CD8-positive, alpha-beta T cell (primary cell): ENCODE measurements at places on chromosomes 5 and 9. TPM values are rescaled to one million over a fixed set of nuclear protein-coding genes. Genes with fewer than 3 reads are reported as not detected.

GRCh38 chr9:117465706-117466105 is 50.8 kb upstream of the ASTN2 start:
- DNase-seq = no peak

- DNase-seq = no peak
Observed at GRCh38 chr9:134271338-134272301, 54.6 kb upstream of the RXRA start.

DNA sequence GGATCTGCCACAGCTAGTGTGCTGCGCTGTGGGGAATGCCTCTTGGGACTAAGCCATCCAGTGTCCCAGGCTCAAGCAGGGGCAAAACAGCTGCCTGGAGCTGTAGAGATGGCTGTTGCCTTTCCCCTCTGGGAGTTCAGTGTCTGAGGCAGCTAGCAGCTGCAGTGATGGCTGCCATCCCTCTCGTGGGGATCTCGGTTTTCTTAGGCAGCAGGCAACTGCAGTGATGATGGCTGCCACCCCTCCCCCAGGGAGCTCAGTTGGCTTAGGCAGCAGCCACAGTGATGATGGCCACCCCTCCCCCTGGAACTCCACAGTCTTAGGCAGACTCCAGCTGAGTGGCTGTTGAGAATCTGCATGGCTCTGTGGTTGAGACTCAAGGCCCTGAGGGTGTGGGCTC is 1389.2 kb upstream of the NUDT12 start:
- DNase-seq = no peak

Gene TXNDC8
- not detected for total RNA-seq

Gene SHOC1
- not detected for total RNA-seq

Gene ZNF454
- total RNA-seq = not detected

DNA sequence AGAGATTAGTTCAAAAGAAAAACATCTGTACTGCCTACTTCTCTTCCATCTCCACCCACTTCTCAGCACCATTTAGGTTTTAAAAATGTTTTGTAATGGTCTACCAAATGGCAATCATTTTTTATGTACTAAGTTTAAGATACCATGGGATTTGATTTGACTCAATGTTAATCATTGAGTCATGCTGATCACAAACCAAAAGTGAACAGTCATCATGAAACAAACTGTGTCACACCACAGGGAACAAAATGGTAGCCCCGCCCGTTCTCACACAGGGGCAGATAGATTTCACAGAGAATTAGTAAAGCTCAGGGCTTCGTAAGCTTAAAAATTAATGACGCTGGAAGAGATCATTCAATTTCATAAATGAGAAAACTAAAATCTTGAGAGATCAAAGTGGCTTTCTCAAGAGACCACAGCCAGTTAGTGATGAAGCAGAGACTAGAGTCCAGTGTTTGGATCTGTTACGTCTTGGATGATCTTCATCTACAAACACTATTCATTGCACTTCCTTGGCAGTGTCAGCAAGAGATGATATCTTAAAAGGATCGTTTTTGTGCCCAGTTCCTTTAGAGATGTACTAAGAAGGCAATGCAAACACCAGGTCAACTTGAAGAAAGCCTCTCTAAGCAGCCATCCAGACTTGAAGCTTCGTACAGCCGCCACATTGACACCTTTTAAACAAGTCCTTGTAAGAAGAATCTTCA is 33.9 kb upstream of the TRIO start:
- DNase-seq = no peak

Gene SPINK6
- total RNA-seq = not detected
